Non-pigmented ciliary epithelial cell (primary cell): ENCODE measurements at places on chromosomes 2 and 18.

GRCh38 chr2:3423492-3424170 is 44.1 kb downstream of the TRAPPC12 start:
- no peak for DNase-seq

GRCh38 chr18:5311301-5311989 is 15.9 kb upstream of the ZBTB14 start:
- no peak for DNase-seq

DNA sequence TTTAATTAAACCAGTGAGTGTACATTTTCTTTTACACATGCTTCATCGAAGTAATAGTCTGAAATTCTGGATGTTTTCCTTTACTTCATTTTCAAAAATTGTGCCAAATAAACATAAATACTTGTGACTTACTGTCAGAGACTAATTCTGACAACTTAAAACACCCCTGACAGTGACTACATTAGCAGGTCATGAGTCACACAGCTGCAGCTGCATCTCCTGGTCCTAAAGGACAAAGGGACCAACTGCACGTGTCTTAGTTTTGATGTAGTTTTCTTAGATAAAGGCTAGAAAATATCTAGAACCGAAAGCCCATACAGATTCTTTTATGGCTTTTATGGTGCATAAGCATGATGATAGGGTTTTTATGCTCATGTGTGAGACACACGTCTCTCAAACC is 29.6 kb upstream of the DSC3 start:
- DNase-seq, result no peak

GRCh38 chr2:119223521-119224390 is at the start of gene STEAP3:
Gene STEAP3, plus strand, starts transcription at chr2:119223834. Its CDS starts 7,179 bp downstream, at chr2:119231013.
- no peak for DNase-seq

GRCh38 chr2:234666911-234667310 is 170.0 kb upstream of the ARL4C start:
- no peak for DNase-seq

- DNase-seq, result no peak
These were observed 155.1 kb upstream of the TCF4 start for GRCh38 chr18:55743133-55743532.

DNA sequence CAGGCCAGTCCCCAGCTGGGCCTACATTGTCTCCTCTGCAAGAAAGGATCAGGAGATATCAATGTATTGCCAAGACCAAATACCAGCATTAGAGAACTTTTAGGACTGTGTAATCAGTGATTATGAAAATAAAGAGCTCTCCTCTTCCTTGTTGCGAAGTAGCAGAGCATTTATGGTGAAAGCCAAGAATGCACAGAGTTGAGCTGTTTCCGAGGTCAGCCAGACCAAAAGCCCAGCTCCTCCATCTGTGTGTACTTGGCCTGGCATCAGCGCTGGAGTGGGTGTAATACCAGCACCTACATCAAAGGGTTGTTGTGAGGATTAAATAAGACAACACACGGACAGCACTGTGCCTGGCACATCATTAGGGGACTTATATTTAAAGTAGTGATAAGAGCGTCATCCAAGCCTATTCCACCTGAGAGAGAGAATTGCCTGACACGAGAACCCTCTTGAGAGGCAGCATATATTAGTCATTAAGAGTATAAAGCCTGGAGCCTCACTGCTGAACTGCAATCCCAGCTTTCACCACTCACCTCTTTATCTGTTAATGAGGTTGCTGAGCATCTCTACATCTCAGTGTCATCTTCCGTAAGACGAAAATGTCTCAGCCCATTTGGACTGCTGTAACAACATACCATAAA is 7.4 kb upstream of the SLC16A14 start:
- no peak for DNase-seq

DNA sequence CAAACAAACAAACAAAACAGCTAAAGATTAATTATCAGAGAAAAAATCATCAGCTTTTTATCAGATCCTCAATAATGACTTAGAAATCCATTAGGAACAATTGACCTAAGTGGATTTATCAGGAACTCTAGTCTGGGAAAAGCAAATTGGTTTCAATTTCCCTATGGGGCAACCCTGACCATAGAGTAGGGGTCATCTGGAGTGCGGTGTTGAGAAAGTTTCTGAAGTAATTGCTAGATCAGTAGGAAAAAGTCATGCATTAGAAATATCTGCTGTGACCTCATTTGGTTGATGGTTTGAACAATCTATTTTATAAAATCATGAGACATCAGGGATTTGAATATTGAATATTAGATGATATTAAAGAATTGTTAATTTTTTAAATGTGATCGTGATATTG is 507.9 kb downstream of the TXNL1 start:
- no peak for DNase-seq

- DNase-seq, result no peak
These were observed 495.6 kb downstream of the TMX3 start for GRCh38 chr18:68219274-68219673.

DNA sequence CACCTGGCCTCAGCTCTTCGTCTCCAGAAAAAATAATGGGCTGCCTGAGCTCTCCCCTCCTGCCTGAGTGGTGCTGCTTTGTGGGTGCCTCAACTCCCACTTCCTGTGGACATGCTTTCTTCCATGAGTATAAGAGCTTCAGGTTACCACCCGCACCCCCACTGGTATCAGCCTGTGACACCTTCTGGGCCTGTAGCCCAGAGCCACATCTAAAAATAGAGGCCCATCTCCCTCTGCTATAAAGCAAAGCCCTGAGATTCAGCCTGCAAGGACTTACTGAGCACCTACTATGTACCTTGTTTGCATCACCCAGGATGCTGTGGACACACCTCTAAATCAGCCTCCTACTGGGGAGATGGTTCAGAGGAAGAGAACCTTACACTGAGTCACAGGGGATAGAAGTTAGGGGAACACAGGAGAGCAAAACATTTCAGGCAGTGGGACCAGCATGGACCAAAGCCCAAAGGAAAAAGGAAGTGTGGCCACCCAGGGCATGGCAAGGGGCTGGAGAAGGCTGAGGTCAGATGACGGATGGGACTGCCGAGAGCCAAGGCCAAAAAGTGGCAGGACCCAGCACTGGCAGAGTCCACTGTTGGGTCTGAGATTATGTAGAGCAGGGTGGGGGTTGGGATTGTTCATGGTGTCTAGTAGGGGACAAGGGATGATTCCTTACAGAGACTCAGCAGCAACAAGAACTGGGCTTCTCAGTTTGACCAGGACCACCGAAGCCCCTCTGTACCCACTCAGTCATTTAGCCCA is 123.7 kb upstream of the PPP1CB start:
- no peak for DNase-seq

- DNase-seq, result peak; percentile 10
These were observed 296.0 kb downstream of the PLCL1 start for GRCh38 chr2:198100346-198100745.

- peak; percentile 19 for DNase-seq
These were observed 53.4 kb downstream of the NAPG start for GRCh38 chr18:10579079-10579867.

DNA sequence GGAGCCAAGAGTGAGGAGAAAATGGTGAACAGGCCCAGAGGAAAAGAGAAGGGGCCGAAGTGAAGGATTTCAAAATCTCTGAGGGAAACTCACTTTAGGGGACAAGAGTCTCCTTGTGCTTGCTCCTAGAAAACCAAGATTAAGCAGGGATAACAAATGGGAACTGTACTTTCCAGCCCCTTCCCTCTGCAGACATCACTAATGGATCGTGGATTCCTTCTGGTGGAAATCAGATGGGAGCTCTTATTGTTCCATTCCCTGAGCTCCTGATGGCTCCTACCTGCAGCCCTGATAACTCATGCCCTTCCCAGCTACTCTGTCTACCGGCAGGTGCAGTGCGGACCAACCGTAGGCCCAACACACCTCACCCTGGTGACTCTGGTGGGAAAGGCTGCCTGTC is 20.6 kb upstream of the RESP18 start:
- no peak for DNase-seq

- DNase-seq, result no peak
These were observed 21.9 kb upstream of the MGAT5 start for GRCh38 chr2:134231965-134232340.

GRCh38 chr2:88692187-88692586 is 714 bp downstream of the RPIA start:
- DNase-seq, result no peak

DNA sequence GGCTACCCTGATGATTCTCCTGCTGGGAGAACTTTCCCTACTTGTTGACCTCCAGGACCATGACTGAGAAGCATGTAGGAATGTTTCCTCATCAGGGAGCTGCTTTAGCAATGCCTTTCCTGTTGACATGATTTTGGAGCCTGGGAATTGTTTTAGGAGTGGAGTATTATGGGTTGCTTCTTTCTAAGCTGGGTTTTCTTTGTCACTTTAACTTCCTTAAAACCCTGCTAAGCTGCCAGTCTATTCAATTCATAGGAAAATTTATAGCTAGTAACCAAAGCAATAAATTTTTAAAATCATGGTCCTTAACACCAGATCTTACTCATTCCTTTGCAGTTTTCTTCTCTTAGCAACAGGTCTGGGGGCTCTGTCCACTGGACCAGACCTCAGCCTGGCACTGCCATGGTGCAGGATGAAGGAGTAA is 125.6 kb upstream of the TACR1 start:
- DNase-seq, result no peak

- no peak for DNase-seq
These were observed 44.4 kb downstream of the TFPI start for GRCh38 chr2:187509667-187510417.

DNA sequence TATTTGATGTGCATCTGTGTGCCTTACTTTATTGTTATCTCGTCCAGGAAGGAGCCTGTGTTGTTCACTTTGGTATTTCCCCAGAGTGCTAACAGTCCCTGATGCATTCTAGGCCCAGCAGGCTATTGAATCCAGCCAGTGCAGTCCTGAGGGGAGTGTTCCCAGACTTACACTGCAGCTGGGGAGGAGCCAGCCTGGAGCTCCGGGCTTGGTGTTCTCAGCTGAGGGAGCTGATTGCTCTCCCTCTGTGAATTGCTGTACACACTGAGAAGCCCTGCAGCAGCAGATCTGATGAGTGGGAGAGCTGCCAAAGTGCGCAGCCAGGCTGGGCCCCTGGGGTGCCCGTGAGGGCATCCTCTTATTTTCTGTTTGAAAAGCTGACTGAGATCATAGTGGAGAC is 159.2 kb downstream of the GALNT3 start:
- no peak for DNase-seq

- DNase-seq, result no peak
These were observed 8.8 kb upstream of the PRSS56 start for GRCh38 chr2:232511336-232511890.

DNA sequence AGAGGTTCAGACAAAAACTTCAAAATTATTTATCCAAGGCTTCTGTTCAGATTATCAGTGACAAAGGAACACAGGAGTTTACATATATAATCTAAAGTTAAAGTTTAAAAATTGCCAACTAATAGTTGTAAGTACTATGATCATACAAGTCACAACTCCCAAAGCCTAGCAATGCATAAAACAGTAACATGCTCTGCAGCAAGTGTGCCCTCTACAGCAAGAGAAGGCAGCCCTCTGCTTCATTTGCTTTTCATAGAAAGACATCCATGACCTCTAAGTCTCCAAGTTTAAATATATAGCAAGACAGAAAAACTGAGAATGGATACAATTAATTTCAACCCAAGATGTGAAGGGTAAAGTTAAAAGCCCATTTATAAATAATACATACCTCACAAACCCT is 13.3 kb downstream of the RAB1A start:
- no peak for DNase-seq

GRCh38 chr18:12921178-12921577 is 26.6 kb upstream of the SEH1L start:
- DNase-seq, result no peak

GRCh38 chr2:3241971-3242746 is 135.5 kb downstream of the EIPR1 start:
- DNase-seq, result no peak

DNA sequence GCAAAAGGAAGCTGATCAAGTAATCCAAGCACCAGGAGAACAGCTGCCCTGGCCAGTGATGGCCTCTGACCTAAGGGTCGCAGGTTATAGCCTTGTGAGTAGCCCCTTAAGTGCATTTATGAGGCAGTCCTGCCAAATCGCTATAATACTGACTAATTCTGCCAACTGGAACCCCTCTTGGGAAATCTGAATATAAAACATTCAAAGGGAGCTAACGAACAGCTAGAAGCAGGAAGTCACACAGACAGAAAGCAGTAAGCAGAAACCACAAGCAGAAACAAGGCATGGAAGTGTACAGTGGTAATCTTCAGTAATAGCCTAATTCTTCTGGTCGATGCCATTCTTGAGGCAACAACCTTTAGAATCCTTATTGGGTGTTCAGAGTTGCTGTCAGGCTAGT is 521.3 kb downstream of the METTL4 start:
- no peak for DNase-seq

DNA sequence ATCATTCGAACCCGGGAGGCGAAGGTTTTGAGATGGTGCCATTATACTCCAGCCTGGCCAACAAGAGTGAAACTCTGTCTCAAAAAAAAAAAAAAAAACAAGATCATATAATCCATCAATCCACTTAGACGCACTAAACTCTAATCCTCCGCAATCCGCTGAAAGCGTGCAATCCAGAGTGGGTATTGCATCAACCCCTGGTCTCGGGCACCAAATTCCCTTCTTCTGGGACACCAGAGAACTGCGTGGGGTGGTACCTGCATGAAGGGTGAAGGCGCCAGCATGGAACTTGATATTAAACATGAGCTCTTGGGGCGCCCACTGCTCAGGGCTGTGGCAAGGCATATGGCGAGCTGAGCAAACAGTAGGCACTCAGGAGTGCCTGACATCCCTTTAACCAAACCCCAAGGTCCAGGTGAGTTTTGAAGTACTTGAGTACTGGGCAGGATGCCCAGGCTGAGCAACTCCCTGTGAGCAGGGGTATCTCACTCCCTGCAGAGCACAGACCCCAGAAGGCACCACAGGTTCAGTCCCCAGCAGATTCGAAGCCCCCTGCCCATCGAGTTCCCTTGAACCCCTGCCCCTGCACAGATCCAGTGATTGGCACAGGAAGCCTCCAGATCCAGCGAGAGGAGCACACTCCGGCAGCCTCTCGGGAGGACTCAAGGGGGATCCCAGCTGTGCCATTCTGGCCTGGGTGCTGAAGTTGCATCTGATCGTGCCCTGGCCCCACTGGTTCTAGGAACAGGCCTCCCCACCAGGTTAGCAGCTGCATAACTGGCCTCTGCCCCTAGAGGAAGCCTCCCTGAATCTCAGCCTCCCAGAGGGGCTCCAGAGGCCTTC is 8.0 kb downstream of the ALPI start:
- DNase-seq, result no peak

DNA sequence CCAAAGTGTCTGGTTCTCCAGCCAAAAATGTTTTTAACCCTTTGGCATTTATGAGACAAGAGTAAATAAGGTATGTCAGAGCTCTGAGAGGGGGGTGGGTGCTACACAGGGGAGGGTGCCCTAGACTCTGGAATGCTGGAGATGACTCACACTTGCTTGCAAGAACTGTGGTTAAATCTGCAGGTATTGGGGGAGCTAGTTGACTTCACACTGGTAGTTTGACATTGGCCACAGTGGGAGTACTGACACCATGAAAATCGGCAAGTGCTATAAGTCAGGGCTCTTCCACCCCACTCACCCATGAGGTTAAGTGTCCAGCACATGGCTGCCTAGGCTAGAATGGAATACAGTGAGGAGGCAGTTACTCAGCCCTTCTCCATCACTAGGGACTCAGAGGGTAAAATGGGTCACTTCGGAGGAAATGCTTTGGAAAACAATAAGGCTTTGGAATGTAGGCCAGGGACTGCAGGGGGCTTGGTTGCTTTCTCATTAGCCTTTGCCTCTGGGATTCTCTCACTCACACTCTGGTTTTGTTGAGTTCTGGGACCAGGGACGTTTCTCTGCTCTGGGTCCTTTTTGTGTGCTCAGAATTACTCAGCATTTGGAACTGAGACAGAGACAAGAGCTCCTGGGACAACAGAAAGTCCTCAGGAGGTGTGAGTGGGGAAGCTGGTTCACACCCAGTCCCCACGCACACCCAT is 91.6 kb downstream of the ACKR3 start:
- DNase-seq, result no peak

GRCh38 chr2:209095432-209095831 is 328.4 kb upstream of the MAP2 start:
- no peak for DNase-seq
